ENCODE measurements at places on chromosomes 7 and 10.

- no peak for DNase-seq
Observed at GRCh38 chr7:26787701-26788100, 76.7 kb downstream of the SKAP2 start.

GRCh38 chr7:127699853-127700252 lies 47.9 kb downstream of the SND1 start:
- DNase-seq, result no peak

DNA sequence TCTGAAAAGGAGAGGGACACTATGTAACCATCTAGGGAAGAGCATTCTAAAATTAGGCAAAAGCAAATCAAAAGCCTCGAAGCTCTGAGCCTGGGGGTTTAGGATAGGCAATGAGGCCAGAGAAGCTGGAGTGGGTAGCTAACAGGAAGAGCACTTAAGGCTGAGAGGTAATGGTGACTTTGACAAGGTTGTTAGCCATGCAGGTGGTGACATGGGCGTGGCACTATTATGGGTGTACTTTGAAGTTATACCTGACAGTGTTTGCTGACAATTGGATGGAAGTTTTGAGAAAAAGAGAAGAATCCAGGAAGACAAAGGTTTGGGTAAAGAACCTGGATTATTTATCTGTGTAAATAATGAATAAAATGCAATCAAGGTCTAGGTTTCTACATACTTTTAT lies 383.0 kb upstream of the SEMA3C start:
- no peak for DNase-seq

DNA sequence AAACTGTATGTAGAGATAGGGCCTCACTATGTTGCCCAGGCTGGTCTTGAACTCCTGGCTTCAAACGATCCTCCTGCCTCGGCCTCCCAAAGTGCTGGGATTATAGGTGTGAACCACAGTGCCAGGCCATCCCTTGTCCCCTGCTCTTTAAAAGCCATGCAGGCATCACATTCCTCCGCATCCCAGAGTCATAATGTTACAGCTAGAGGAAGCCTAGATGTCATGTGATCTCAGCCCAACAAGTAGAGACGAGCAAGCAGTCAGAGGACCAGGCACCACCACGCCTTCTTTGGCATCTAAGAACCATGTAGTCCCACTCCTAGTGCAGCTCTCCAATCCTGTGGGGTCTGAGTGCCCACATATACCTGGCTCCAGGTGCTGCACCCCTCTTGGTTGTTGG lies 13.1 kb downstream of the PODXL start:
- no peak for DNase-seq

DNA sequence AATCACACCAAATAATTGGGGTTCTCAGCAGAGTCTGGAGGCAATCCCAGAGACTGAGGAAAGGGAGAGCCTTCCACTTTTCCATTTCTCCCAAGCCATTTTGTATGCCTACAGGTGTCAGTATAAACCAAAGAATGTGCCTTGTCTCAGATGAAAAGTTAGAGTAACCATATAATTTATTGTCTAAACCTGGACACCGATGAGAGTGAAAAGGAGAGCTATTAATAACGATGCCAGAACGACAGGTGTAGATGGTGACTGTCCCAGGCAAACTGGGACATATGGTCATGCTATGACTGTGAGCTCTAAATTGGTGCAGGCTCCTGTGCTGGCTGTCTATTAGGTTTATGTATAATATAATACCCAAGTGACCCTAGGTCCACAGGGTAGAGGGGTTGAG lies 219.6 kb downstream of the ARHGAP12 start:
- DNase-seq, result no peak

- no peak for DNase-seq
Observed at GRCh38 chr7:140639366-140640053, 1.1 kb downstream of the DENND2A start.

DNA sequence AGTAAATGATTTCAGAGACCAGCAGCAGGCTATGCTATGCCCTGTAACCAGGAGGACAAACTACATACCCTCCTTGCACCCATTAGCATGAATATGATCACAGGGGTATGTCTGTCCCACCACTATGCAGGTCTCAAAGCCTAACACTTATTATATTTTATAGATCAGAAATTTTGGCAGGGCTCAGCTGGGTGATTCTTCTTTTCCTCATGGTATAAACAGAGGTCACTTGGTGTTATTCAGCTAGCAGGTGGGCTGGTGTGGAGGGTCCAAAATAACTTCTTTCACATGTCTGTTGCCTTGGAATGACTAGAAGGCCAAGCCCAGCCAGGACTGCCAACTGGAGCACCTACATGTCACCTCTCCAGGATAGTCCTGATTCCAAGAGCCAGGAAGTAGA lies 252.9 kb downstream of the ARHGAP12 start:
- DNase-seq, result no peak

DNA sequence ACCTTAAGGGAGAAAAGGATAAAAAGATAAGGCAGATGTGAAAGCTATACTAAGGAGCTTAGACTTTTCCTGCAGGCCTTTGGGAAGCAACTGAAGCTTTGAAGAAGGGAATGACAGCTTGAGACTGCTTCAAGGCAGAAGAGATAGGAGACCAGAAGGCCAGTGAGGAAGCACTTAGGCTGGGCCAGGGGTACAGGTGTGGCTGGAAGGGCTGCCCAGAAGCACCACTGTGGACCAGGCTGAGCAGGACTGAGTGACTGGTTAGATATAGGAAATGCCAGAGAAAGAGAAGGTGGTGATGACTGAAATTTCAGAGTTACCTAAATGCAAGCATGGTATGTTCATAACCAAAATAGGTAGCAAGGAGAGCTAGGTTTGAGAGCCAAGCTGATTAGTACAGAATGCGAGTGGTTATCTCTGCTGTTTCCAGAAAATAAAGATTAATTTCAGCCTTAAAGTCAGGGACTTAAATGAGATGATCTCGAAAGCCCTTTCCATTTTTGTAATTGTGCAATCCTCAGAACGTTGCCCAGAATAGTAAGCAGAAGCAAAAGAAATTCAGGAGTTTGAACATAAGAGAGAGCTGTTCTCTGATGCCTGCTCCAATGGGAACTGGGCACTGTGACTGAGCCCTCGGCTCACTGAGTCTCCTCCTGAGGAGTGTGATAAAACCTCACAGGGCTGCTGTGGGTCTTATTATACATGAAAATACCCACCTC lies 54.9 kb downstream of the MET start:
- DNase-seq, result no peak

DNA sequence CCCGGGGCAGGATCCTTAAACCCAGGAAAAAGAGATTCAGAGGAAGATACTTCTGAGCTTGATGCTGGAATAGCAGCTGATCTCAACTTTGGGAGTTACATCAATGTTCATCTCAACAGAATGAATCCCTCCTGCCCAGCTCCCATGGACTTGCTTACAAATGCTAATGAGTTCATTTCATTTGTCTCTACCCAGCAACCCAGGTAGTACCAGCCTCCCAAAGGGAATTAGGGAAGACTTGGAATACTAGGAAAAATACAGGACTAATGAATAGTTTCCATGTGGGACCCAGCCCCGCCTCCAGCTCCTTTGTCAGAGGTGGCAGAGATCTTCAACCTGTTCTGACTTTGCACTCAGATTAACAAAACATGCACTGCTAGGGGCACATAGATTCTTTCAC lies 22.1 kb upstream of the TCF7L2 start:
- DNase-seq, result no peak

GRCh38 chr7:7861211-7861633 lies 107.4 kb upstream of the GLCCI1 start:
- no peak for DNase-seq

DNA sequence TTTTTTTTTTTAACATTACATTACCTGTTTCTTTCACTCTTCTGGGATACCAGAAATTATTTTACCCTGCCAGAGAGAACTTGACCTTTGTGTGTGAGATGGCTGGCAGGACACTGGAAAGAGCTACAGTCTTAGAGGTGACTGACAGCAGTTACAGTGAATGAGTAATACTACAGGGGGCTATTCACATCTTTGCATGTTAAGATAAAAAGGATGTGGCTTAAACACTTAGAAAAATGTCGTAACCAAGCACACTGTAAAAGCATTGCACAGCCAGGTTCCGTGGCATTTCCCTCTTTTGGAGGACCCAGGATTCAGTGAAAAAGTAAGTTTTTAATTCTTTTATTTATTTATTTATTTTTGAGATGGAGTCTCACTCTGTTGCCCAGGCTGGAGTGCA lies 18.8 kb upstream of the TBC1D12 start:
- DNase-seq, result no peak

- no peak for DNase-seq
Observed at GRCh38 chr7:85125651-85126131, 61.2 kb downstream of the SEMA3D start.

- DNase-seq, result no peak
Observed at GRCh38 chr10:71473671-71474599, 77.2 kb downstream of the CDH23 start.

DNA sequence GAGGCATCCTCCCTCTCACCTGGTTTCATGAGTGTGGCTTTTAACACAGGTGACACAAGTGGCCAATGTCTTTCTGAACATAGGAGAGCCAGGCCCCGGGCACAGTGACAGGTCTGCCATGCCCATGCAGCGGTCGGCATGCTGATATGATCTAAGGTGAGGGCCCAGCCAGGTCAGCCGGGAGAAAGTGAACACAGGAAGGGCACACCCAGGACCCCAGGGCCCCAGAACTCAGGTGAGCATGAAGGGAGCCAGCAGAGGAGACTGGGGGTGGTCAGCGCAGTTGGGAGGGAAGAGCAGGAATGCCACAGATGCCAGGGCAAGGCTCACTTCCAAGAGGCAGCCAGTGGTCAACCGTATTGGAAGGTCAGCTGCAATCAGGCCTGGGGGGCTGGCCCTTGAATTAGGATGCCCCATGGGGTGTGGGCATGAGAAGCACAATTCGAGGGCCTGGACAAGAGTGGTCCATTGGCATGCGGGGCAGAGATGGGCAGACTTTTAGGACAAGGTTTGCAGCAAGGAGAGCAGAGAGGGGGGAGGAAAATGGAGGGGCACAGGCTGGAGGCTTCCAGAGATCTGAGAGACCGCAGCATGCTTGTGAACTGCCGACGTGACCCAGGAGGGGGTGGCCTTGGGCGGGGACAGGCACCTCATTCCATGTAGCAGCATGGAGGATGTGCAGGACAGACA lies 3.9 kb upstream of the INPP5A start:
- DNase-seq, result no peak

Data from stimulated activated CD4-positive, alpha-beta T cell treated with anti-CD3 and anti-CD28 coated beads, Interleukin-1b, Interleukin-23, amount 100 ng/mL, for 1 hour (primary cell).